Cortex of kidney (tissue), 1 donor: ENCODE measurements at places on chromosomes 4 and X.

DNA sequence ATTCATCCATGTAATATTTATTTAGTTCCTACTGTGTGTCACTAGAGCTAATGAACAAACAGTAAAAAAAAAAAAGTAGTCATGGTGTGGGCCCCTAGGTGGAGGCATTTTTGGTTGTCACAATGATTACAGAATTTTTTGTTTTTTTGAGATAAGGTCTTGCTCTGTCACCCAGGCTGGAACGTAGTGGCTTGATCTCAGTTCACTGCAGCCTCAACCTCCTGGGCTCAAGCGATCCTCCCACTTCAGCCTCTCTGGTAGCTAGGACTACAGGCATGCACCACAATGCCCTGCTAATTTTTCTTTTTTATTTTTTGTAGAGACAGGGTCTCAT is 22.0 kb downstream of the DNAAF6 start:
- no peak for DNase-seq

- no peak for DNase-seq
Measured at GRCh38 chrX:13142891-13143290, 98.5 kb upstream of the FAM9C start.

- no peak for DNase-seq
Measured at GRCh38 chr4:151304755-151305154, 20.6 kb downstream of the SH3D19 start.

- DNase-seq, result no peak
Measured at GRCh38 chr4:157957905-157958304, 214.9 kb downstream of the GASK1B start.

- no peak for DNase-seq
Measured at GRCh38 chrX:23952984-23953907, 45.4 kb downstream of the CXorf58 start.

GRCh38 chrX:56968980-56969379 is 26.4 kb downstream of the SPIN3 start:
- no peak for DNase-seq

DNA sequence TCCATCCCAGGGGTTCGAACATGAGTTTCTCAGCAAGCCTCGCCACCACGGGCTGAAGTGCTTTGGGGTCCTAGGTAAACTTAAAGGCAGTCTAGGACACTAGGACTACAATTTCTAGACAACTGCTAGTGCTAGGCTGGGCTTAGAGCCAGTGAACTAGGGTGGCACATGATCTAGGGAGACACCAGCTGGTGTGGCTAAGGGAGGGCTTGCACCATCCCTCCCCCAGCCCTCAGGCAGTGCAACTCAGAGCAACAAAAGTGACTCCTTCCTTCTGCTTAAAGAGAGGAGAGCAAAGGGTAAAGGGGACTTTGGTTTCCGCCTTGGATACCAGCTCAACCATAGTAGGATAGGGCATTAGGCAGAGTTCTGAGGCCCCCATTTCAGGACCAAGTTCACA is 162.5 kb upstream of the AFF2 start:
- DNase-seq, result no peak

DNA sequence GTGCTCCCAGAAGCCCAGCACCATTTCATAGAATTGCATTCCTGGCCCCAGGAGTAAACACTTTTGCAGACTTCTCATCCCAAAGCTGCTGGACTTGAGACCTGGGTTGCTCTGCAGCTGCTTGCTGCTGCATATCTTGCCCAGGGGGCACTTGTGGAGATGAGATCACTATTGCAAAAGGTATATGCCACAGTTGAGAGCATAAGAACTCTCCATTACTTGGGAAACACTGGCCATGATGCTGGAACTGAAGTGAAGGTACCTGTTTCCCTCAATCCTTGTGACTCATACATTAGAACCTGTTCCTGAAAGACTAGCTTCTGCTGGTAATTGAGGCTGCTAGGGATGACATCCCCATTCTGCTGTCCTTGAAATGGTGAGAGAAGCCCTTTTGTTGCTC is 43.1 kb upstream of the WDR1 start:
- DNase-seq, result no peak

- no peak for DNase-seq
Measured at GRCh38 chrX:155188786-155189185, 27.5 kb upstream of the VBP1 start.

GRCh38 chr4:177555007-177555574 is 112.9 kb upstream of the AGA start:
- no peak for DNase-seq

DNA sequence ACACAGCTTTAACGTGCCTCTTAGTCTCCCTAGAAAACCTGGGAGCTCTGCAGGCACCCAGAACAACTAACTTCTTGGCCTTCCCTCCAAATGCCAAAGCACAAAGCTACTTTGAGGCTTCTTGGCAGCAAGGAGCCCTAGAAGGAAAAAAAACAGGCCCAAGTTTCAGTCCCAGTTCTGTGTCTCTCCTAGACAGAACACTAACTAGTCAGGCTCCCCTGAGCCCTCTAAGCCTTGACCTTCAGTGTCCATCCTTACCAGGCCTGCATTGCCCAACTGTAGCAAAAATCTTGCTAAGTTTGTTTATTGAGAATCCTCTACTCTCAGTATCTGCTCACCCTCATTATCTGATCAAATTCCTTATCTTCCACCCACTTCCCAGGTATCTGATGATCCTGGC is 79.2 kb downstream of the PAPSS1 start:
- DNase-seq, result no peak

- no peak for DNase-seq
Measured at GRCh38 chr4:139603576-139604410, 47.8 kb upstream of the SETD7 start.

GRCh38 chr4:121100093-121100775 is 27.9 kb upstream of the NDNF start:
- no peak for DNase-seq

DNA sequence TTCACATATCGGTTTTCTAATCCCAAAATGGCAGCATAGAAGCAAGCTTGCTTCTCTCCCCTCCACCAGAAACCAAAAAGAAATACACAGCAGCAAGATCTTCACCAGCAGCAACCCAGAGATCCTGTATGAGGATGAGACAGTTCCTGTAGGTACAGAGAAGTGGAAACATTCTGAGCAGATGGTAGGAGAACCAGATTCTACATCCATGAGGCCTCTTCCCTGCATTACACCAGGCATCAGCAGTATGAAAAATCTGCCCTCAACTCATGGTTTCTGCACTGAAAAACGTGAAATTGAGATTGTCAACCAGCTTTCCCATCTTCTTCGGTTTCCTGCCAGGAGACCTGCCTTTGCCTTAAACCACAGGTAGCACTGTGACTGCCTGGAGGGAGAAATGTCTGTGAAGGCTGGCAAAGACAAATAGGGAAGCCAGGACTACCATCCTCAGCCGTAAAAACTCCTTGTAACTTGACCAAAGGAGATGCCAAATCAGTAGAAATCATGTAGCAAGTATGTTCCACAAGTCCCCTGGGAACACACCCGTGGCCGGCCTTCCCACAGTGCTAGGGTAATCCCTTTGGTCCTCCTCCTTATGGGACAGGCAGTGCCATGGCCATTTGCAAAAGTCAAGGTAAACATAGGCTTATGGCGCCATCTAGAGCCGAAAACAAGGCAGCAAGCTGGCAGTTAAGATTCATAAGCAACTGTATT is 24.0 kb upstream of the MTHFD2L start:
- no peak for DNase-seq

GRCh38 chrX:111759686-111760085 is 78.7 kb downstream of the ALG13 start:
- DNase-seq, result no peak
